Activated CD4-positive, CD25-positive, alpha-beta regulatory T cell treated with anti-CD3 and anti-CD28 coated beads, Interleukin-2, amount 50 U/mL, for 72 hours (primary cell): ENCODE measurements at places on chromosomes 3 and 15.

GRCh38 chr15:95739131-95739530, 591.4 kb upstream of the NR2F2 start:
- DNase-seq: no peak

DNA sequence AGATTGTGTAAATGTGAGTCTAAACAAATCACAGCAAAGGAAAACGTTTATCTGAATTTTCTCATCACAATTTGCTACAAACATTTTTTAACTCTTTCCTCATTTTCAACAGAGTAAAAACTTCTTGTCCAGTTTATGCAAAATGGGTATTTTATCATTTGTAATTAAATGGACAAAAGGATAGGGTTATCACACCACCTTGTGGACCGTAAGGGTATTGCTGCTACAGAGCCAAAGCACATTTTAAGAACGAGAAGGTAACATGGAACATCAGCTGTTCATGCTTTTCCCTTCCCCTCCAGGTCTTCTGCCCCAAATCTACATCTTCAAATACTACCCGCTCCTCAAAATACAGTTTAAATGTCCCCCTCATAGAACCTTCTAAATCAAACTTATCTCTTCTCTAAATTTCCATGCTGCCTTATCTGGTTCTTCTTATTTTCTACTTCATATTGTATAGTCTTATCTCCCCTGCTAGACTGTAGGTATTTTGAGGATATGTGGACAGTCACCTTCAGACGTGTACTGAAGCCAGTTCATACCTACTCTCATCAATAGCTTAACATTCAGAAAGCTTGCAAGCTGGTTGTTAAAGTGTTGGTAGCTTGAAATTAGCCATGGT, 12.8 kb upstream of the SETMAR start:
- DNase-seq: peak; percentile 29

DNA sequence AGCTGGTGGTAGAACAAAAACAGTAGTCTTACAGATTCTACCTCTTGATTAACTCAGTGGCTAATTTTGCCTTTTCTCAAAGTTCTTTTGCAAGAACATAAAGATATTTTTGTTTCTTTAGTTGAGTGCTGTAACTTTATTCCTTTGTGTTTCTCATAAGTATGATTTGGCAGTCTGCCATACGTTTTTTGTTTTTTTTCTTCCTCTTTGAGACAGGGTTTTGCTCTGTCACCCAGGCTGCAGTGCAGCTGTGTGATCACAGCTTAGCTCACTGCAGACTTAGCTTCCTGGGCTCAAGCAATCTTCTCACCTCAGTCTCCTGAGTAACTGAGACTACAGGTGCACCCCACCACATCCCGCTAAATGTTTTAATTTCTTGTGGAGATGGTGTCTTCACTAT, 22.4 kb downstream of the B3GNT5 start:
- DNase-seq: no peak

DNA sequence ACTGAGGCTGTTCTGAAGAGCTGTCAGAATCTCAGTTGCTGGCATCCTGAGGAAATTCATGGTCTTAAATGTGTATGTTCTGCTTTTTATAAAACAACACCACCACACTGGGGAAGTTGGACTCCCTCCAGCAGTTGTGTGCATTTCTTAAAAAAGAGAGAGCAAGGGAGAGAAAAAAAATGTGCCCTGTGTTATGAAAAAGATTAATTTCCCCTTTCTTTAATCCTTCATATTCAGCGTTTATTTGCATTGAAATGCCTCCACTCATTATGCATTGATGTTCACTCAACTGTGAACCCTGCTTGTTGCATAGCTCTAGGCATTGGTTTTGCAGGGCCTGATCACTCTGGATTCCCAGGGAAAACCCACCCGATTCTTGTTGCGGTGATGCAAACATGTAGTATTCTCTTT, 4.4 kb upstream of the ZNF609 start:
- no peak for DNase-seq

- no peak for DNase-seq
These were observed 59.1 kb downstream of the SMAD6 start for GRCh38 chr15:66760968-66761725.

- no peak for DNase-seq
These were observed 83.8 kb upstream of the TPM1 start for GRCh38 chr15:62958528-62959363.

- DNase-seq: no peak
These were observed 26.2 kb downstream of the ANAPC13 start for GRCh38 chr3:134459562-134459961.

GRCh38 chr3:133007601-133008000, 30.6 kb upstream of the TMEM108 start:
- no peak for DNase-seq

GRCh38 chr15:60389261-60390077, 8.3 kb downstream of the ANXA2 start:
- no peak for DNase-seq

DNA sequence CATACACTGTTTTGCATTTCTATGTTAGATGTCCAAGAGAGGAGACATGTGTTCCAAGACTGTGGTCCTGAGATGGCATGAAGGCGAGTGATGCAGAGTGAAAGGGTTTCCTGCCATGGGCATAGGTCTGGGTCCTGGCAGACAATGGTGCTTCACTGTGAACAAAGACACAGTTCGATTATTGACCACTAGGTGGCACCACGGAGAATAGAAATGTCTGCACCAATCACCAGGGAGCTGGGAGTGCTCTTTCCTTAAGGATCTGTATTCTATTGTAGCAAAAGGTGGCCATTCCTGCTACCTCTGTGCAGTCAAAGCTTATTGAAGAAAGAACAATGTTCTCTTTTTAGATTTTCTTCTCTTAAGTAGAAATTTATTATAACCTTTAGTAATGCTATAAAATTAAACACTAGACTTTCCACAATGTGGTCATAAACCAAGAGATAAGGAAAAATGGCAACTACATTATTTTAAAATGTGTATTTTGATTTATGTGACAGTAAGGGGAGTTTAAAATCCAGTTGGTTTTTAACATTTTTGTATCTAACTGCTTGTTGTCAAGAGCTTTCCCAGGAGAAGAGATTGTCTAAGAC, 88.7 kb downstream of the GABRG3 start:
- no peak for DNase-seq

GRCh38 chr15:87047203-87047965, 967.7 kb downstream of the AGBL1 start:
- DNase-seq: no peak

GRCh38 chr3:12192173-12192572, 33.5 kb upstream of the TIMP4 start:
- DNase-seq: no peak

DNA sequence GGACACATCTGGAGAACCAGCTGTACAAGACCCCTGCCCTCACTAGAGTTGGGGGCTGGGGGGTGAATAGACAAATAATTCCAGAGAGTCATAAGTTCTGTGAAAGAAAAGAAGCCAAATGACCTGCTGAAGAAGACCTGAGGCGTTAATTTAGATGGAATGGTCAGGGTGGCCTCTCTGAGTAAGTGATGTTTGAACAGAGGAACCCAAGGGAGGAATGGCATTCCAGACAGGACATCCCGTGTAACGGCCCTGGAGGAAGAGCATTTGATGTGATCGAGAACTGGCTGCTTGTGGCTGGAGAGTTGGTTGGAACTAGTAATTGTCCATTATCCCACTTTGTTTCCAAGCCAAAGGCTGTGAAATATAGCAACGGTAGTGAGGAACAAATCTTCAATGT, 1.7 kb downstream of the NR2C2 start:
- no peak for DNase-seq

DNA sequence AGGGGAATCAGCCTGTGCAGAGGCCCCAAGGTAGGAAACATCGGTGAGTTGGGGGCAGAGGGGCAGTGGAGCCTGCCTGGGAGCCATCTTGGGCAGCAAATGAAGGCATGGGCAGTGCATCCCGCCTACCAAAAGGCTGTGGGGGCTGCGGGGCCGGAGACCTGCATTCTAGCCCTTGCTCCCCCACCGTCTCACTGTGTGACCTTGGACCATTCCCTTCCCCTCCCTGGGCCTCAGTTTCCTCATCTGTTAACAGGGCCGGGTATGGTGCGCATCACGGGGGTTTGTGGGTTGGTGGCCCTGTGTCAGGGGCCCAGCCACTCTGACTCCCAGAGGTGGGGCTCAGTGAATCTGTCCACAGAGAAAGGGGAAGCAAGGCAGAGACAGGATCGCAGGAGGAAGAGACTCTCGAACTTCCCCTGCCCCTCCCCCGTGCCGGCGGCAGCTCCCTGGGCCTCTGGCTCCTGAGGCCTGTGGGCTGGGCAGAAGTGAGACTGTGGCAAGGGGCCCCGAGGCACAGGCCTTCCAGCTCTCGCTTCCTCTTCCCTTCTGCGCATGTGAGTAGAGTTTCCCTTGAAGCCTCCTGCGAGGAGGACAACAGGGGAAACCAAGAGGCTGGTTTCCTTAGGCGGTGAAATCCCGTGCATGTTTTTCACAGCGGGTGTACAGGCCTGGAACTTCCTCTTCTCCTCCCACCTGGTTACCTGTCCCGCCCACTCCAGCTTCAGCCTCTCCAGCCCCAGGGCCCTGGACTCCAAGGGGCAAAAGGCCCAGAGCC, 42.9 kb downstream of the IDH2 start:
- DNase-seq: peak; percentile 69

DNA sequence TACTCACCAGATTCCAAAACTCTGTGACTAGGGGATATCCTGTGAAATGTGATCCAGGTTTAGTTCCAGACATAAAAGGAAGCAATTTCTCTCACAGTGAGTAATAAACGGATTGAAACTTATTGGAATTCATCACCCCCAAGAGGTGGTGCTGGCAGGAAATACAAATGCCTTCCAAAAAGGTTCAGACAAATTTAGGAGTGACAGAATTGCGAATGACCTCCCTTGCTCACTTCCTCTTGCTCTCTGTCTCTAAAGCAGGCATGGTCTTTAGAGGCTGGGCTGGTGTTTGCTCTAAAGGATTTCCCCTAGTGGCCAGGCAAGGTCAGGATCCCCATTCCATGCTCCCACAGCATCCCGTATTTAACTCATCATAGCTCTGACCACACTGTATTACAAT, 449.4 kb upstream of the PPP2R3A start:
- no peak for DNase-seq

DNA sequence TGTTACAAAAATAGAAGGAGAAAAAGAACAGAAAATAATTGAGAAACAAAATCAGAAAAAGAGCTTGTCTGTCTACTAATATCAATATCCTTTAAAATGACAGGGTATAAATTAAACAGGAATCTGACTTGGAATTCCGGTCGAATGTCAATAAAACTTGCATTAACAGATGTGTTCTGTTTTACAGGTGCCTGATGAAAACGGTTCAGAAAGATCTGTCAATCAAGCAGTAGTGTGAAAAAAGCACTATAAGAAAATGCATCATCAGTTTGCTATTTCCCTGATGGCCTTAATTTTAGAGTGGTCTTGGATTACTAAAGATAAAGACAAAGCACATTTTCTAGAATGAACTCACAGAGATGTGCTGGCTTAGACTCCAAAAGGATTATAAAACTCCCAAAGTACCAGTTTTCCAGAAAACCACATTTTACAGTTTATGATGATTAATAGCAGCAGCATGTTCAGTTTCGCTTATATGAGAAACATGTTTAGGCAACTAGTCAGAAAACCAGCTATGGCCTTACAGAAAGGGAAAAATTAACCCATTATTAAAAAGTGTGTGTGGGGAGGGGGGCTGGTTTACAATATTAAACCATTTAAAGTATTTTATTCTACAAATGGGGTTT, 8.2 kb upstream of the C3orf38 start:
- no peak for DNase-seq

GRCh38 chr3:184738982-184739381, 27.1 kb upstream of the MAGEF1 start:
- DNase-seq: no peak

GRCh38 chr3:23068016-23068728, 135.0 kb upstream of the UBE2E2 start:
- DNase-seq: no peak

- no peak for DNase-seq
These were observed 122.8 kb upstream of the CGNL1 start for GRCh38 chr15:57253500-57253899.

- no peak for DNase-seq
These were observed 12.1 kb upstream of the ALAS1 start for GRCh38 chr3:52185837-52186236.
